ENCODE measurements at places on chromosomes 6 and 20.

DNA sequence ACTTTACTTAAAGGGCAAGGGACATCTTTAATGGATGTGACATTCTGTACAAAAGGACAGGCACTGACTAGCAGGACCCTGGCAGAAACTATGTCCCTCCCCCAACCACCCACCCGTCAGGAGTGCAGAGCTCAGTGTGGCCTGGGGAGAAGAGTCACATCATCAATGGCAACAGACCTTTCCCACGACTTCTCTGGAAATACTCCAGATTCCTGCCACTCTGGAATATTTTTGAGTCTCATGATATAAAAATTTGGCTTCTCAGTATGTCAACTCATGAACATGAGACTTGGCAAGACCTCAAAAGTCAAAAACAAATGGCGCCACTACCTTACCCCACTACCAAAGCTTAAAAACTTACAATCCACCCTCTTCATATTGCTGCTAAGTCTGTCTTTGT, 118.3 kb downstream of the SLC23A2 start:
- no peak for DNase-seq

DNA sequence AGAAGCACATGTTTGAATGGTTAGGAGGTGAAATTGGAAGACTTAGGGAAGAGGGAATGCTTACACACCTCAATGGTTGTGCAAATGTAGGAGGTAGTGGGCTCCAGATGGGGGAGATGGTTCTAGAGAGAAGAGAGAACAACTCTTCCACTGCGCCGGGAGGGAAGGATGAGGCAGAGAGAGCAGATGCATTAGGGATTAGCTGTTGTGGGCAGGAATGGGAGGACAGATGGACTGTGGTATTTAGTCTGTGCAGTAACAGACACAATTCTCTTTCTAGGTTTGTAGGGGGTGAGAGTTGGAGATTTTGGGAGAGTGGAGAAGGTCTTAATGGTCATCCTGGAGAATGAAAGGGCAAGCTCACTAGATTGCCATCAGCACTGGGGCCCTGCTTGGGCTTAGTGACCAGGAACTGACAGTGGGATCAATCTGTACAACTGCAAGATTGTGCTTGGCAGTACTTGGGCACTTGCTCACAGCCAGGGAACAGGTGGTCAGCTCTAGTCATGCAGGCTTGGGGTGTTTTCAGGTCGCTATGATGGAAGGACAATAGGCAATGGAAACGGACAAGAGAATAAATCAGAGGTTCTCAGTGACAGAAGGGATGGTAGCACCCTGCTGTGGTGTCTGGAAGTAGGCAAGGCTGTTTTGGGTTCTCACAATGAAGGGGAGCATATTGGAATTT, 182.0 kb upstream of the MYLIP start:
- no peak for DNase-seq

DNA sequence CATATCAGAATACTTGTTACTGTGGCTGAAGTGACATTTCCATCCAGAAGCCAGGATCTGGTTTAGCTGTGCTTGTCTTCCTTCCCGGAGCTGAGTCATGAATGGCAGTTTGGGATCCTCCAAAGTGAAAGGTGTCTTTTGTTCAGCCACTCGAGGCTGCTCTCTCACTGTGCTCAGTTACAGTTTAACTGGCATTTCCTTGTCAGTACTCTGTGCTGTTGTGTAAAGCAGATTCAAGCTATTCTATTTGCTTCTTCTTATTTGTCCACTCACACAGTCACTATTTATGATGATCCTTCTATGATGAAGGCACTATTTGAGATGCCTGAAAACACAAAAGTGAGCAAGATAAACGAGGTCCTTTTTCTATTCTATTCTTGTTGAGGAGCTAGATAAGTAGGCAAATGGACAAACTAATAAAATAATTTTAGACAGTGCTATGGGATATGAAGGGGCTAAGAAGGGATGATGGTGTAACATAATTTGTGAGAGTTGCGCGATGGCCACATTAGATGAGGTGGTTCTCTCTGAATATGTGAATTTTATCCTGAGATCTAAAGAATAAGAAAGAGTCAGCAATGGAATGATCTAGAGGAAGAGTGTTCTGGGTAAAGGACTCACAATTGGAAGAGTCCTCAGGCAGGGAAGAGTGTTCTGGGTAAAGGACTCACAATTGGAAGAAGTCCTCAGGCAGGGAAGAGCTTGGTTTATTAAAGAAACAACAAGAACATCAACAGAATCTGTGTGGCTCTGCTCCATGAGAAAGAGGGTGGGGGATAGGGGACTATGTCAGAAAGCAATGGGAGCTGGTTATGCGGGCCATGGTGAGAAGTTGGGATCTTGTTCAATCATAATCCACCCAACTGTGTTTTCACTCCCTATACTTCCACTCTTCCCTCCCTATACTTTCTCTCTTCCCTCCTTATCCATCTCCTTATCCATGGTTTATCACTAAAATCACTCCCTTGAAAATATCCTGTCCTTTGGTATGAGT, 40.1 kb downstream of the CYP24A1 start:
- DNase-seq = no peak

GRCh38 chr6:69487688-69488087, 309.1 kb downstream of the LMBRD1 start:
- no peak for DNase-seq

- no peak for DNase-seq
These were observed 175.2 kb downstream of the CDKAL1 start for GRCh38 chr6:20709451-20709850.

DNA sequence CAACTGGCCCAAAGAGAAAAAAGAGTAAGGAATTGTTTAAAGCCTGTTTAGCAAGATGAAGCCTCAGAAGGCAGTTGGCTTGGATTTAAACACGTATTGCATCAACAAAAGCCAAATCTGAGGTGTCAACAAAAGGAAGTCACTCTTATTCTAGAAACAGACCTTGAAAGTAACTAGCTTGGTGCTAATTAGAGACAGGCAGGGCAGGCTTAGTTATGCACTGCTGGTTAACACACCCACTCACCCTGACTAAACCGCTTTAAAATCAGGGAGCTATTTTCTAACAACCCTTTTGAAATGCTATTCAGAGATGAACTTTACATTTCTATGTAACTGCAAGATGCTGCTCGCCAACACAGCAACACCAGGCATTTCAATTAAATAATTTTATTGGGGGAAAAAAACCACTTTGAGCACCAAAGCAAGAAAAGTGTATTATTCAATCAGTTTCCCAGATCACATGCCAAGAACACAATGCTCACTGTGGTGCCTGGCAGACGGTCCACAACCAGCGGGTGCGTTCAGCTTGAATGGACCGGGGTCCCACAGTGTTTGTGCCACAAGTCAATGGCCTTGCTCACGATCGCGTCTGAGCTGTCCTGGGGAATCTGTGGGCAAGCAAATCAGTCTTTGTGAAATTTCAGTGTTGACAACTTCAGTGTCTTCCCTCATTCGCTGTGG, 23.6 kb downstream of the TBC1D7 start:
- no peak for DNase-seq

GRCh38 chr6:34574647-34575293, 18.6 kb upstream of the SPDEF start:
- DNase-seq = no peak

GRCh38 chr6:111113336-111114086, 26.2 kb downstream of the SLC16A10 start:
- no peak for DNase-seq

GRCh38 chr6:110823146-110823545, 7.9 kb upstream of the CDK19 start:
- DNase-seq = no peak

DNA sequence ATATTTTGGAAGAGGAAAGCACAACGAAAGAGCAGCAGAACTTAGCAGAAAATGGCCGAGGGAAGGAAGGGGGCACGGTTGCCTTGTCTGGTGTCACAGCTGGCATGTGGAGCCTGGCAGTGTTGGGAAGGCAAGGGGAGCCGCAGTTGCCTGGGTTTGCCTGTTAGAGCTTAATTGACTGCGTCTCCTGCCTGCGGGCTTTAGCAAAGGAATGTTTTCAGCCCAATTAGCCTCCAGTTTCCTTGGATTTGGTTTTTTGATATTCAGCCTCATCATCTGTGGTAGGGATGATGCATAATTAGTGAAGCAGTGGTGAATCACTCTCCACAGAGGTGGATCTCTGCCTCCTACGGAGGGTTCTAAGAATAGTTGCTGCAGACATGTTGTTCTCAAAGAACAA, 832.6 kb downstream of the QKI start:
- no peak for DNase-seq

GRCh38 chr6:30686009-30686907, at the start of gene PPP1R18:
Gene PPP1R18, minus strand, starts transcription at chr6:30686645. Its CDS starts 627 bp downstream, at chr6:30686018.
- DNase-seq = peak; percentile 76

DNA sequence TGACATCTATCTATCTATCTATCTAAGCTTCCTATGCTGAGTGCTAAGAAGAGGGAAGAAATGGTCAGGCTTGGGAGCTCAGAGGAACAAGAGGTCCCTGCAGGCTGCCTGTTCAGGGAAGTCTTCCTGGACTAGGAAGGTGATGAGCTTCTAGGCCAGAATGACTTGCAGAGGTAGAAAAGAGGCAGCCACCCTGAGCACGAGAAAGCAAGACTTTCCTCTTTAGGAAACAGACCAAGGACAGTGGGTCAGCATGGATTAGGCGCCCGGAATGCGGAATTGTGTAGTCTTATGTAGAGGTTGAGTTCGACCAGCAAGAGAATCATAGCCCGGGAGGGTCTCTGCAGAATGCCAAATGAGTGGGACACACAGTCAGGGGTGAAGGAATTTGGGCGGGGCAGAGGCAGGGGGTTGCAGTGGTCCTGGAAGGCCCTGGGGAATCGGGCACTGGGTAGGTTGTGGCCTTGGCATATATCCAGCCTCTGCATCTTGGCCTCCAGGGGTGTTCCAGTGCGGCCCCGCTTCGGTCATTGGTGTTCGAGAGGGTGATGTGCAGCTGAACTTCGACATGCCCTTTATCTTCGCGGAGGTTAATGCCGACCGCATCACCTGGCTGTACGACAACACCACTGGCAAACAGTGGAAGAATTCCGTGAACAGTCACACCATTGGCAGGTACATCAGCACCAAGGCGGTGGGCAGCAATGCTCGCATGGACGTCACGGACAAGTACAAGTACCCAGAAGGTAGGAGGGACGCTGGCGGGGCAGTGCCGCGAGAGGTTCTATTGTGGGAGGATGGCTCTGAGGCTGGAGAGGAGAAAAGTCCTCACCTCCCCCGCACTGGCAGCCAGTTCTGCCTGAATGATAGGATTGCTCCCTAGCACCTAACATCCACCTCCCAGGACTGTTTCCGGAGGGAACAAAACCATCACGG, 32.1 kb downstream of the TGM3 start:
- DNase-seq = no peak

GRCh38 chr6:146916435-146917025, 287.7 kb upstream of the STXBP5 start:
- DNase-seq = no peak

DNA sequence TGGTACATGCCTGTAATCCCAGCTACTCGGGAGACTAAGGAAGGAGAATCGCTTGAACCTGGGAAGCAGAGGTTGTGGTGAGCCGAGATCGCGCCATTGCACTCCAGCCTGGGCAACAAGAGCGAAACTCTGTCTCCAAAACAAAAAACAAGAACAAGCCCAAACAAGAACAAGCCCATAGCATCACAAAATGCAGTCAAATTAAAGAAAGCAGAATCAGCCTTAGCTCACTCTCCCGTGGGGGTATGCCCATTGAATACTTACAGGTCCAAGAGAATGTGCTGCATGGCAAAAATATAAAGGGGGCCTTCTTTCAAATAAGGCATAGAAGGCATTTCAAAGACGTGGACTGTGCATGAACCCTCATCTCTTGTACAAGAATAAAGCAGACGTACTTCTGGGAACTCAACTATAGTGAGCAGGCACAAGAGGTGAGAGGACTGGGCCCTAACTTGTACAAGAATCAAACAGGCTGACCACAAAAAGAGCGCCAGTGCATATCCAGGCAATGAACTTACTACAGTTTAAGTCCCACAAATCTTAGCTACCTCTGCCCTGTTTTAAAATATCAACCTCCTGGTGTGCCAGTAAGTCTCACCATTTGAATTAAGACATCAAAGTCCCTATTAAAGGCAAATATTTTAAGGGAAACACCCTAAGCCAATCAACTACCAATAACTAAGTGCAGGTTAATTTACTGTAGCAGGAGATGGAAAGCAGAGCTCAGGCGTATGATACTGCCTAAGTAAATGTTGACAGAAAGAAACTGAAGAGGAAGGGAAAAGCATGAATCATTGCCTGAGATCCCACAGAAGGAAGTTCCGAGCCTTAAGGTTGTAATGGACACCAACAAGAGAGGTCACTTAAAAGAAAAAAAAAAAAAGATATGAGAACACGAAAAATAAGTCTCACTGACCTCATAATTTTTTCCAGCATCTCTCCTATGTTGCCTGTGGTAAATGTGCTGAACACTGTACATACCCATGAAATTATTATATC, 37.4 kb downstream of the TOMM6 start:
- no peak for DNase-seq

GRCh38 chr6:114334237-114334636, 8.6 kb downstream of the HS3ST5 start:
- DNase-seq = no peak

DNA sequence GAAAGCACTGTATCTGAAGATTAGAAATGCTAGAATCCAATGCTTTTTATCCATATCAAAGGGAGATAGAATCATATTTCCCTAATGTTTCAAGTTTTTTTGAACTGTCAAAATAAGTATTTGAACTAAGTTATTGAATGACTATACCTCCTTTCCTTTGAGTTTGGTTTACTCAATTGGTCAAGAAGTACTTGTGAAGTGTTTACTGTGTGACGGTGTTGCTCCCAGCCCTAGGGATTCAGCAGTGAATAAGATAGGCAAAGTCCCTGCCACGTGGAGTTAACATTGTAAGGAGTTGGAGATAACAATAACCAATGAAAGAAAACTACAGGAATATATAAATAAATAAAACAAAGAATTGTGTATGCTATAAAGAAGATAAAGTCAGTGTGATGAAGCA, 535.9 kb downstream of the FRK start:
- no peak for DNase-seq

DNA sequence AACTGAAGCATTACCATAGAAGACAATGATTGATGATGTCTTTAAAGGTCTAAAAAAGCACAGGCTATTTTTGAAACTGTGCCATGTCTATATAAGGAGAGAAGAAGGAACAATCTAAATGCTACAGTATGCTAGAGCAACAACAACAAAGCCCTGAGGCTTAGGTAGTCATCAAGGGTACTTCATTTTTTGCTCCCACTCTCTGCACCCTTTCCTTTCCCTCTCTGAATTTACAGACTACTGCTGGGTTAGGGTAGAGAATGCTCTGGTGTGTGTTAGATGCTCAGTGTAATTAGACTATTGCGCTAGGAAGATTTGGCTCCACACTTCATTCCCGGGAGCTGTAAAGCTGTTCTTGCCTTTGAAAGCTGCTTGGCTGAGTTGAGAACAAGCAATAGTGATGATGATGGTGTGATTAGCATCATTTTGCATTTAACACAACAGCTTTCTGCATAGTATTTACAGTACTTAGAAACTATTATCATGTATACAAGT, 1262.5 kb upstream of the CITED2 start:
- no peak for DNase-seq

- DNase-seq = no peak
These were observed 24.1 kb upstream of the SERPINB1 start for GRCh38 chr6:2865694-2866151.

Measured in activated gamma-delta T cell treated with anti-CD3 and anti-CD28 coated beads, Interleukin-2, amount 50 U/mL, for 16 hours (primary cell).